ENCODE measurements at places on chromosomes 5 and 9.

- DNase-seq: no peak
These were observed 275.4 kb upstream of the ADRA1B start for GRCh38 chr5:159640921-159641320.

DNA sequence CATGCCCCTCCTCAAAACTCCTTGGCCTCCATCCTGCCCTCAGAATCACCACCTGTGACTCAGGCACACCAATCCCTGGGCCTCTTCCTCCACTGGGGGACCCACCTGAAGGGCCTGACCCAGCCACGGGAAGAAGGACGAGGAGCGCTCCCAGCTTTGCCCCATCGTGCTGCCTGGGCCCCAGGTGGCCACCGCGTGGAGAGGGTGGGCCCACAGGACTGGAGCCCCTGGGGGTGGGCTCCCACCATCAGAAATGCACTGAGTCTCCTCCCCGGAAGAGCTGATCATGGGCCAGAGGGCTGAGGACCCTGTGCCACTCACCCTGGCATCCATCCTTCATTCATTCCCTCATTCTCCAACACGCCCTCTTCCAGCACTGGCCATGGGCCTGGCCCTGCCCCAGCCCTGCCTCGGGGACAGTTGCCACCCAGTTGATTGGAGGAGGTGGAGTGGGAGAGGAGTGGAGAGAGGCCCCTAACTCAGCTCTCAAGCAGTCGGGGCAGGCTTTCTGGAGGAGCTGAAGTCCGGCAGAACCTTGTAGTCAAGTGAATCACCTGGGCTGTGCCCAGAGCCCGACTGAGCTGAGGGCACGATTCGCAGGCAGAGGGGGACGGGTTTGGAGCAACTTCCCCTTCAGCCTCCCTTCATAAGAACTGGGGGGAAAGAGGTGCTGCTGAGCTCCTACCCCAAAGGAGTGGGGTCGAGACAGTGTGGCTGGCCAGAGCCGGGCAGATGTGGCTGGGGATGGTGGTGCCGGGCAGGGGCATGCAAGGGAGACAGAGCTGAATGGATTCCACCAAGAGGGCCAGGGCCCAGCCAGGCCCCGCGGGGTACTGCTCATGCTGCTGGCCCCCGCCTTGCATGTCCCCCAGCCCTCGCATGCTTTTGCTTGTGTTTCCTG lies 29.6 kb downstream of the DNM1 start:
- no peak for DNase-seq

DNA sequence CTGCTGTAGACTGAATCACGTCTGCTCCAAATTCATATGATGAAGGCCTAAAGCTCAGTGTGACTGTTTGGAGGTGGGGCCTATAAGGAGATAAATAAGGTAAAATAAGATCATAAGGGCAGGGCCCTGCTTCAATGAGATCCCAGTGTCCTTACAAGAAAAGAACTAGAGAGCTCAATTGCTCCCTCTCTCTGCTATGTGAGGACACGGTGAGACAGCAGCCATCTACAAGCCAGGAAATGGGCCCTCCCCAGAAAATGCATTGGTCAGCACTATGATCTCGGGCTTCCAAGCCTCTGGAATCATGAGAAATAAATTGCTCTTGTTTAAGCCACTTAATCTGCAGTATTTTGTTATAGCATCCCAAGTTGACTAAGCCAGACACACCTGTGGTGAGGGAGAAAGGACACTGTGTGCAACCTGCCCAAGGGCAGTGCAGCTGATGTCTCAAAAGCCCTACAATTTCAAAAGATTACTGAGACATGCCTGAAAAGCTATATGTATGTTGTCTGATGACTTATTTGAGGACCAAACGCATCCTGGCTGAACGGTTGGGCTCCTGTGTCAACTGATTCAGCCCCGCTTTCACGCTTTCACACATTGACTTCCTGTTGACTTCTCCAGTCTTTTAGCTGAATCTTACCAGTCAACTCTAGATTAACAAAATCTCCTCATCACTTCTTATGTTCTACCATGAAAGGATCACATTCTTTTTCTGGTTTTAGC lies 13.2 kb downstream of the GZMK start:
- no peak for DNase-seq

DNA sequence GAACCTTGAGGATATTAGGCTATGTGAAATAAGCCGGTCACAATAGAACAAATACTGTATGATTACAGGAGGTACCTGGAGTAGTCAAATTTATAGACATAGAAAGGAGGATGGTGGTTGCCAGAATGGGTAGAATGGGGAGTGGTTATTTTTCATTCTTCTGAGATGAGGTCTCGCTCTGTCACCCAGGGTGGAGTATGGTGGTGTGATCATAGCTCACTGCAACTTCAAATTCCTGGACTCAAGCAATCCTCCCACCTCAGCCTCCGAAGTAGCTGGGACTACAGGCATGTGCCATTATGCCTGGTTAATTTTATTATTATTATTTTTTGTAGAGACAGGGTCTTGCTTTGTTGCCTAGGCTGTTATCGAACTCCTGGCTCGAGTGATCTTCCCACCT lies 27.1 kb downstream of the SH3PXD2B start:
- DNase-seq: no peak

DNA sequence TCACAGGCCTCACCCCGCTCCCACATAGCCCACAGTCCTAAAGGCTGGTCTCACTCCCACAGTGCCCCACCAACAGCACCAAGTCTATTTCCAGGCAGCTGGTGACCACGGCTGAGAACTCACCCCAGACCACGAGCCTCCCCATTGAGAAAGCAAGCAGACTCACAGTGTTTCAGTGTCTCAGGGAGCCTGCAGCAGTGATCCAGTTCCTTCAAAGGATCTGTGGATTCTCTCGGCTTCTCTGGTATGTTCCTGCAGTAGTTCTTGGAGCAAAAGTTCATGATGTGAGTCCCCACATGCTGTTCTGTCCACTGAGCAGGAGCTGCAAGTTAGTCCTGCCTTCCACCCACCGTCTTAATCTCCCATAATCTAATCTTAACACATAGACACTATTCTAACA lies 185.3 kb upstream of the CDH6 start:
- DNase-seq: no peak

GRCh38 chr9:98402019-98402840 lies 146.8 kb upstream of the TBC1D2 start:
- no peak for DNase-seq

- no peak for DNase-seq
These were observed 87.5 kb upstream of the SSBP2 start for GRCh38 chr5:81838307-81838906.

DNA sequence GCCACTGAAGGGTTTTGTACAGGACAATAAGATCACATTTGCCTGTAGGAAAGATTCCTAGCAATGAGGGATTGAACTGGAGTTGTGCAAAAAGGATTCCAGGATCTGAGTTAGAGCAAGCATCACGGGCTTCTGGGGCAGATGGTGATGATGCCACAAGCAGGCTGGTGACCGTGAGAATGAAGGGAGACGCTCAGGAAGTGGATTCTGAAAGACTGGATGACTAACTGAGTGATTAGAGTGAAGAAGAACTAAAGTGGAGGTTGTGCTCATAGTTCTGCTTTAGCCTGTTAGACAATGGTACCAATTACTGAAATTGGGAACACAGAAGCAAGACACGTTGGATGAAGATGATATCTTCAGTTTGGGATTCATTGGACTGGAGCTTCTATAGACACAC lies 168.2 kb downstream of the CD180 start:
- no peak for DNase-seq

DNA sequence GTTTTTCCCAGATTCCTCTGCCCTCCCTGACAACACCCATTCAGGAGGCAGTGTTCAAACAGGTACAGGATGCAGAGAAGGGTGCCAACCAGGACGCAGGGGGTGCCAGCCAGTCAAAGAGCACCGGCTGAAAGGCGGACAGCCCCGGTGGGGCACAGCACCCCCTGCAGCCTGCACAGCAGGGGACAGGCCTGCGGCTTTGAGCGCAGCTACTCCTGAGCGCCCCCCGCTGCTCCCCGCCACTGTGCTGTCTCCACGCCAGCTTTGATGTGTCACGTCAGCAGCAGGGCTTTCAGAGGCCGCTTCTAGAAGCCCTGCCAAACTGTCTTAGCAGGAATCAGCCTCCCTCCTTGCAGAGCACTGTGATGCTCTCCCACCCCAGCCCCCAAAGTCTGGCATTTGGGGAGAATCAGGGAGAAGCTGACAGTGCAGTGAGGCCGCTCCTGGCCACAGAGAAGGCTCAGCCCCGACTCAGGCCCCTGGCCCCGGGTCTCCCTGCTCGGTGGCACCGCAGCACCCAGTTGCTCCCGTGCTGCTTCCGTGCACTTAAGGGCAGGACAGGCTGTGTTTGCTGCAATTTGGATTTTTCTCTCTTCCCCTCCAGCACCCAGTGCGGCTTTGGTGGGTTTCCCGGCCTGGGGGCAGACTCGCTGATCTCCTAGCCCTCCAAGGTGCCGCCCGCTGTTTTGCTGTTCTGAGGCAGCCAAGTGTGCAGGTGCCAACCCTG lies 20.3 kb downstream of the AK8 start:
- no peak for DNase-seq

- DNase-seq: peak; percentile 53
These were observed 71.7 kb upstream of the WWC1 start for GRCh38 chr5:168219515-168220410.

DNA sequence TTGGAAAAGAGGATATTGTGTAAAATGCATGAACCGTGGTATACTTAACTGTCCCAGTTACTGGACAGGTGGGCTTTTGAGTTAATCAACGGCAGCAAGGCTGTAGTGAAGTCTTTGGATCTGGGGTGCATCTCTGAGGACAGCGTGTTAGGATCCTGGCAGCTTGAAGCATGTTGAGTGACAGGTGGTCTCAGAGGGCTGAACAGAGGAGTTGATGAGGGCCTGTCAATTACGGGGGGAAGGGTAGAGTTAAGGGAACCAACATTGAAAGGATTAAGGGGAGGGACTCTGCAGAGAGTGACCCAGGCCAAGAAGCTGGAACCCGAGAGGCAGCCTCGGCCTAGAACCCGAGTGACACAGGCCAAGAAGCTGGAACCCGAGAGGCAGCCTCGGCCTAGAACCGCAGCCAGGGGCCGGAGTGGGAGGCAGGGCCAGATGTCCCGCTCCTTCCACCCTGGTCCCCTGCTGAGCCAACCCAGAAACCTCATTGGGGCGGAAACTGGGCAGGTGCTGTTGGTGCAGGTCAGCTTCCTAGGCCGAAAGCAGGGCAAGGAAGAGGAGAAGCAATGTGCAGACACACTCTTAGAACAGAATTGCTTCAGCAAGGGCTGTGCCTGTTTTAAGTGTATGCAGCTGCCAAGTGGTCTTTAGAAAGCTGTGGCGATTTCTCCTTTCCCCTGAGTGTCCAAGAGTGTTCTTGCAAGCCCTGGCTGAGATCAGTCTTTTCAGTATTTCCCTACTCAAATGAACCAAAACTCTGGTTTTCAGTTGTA lies 62.0 kb downstream of the ANKRD33B start:
- no peak for DNase-seq

DNA sequence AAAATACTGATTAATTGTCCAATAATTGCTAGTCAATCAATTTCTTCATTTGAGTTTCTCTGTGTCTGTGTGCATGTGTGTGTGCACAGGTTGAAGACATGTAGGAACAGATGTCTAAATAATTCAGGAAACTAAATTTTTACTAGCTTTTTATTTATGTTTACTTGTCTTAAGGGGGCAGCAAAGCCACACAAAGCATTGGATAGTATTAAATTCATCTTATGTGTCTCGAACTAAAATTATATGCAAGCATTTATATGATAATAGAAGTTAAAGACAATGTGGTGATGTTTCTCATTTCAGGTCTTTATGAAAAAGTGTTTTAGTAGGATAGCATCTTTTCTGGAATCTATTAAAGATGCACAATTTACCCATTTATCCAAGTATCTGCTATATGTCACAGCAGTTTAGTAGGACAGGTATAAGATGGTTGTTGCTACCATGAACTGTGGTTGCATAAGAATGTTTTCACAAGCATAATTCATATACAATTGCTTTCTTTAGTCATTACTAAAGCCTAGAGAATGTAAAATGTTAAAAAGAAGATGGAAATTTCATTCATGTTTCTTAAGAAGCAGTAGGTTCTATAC lies 784.6 kb upstream of the NUDT12 start:
- no peak for DNase-seq

DNA sequence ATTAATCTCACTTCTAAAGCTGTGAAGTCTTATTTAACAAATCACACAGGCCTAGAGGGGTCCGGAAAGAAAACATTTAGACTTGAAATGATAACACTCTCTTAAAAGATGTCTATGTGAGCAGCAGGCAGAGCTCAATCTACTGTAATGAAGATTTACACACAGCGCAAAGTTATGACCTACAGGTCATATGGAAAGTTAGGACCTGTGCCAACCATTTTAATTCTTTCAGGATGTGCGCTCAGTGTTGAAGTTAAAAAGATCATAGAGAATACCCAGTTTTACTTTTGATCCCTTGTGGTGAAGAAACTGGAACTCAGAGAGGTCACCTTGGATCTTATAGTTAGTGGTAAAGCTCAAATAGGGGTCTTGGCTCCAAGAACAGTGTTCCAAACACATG lies 3.1 kb upstream of the CREBRF start:
- DNase-seq: no peak

DNA sequence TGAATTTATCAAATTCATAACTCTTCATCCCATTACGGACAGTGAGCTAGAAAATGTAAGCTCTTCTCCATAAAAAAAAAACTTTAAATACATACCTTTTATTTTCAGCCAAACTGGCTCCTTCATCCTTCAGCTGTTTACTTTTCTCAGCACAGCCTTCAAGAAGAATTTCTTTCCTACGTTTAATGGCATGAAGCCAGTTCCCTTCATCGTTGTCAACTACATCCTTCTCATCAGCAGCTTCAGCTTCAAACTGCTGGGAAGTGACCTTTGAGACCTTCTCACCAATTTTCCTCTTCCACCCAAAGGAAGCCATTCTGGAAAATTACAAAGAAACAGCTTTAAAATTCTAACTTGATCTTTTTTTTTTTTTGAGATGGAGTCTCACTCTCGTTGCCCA lies 9.1 kb downstream of the TTC33 start:
- DNase-seq: peak; percentile 16

GRCh38 chr5:69449511-69449910 lies 34.6 kb downstream of the MARVELD2 start:
- no peak for DNase-seq

DNA sequence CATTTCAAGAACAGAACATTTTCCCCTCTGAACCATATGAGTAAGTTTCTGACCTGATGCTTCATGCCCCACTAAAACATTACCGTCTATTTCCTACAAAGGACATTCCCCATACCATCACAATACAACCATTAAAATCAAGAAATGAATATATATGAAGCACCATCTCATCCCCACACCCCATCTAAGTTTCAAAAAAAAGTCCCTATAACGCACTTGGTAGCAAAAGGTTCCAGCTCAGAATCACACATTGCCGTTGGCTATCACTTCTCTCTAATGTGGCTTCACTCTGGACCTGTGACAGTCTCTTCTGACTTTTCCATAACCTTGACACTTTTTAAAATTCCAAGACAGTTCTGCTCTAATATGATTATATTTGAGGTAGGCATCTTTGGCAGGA lies 5.9 kb downstream of the EMB start:
- DNase-seq: no peak
